CD4-positive, alpha-beta T cell treated with Interleukin-4 for 4 hours (primary cell): ENCODE measurements at places on chromosomes 7 and 10.

DNA sequence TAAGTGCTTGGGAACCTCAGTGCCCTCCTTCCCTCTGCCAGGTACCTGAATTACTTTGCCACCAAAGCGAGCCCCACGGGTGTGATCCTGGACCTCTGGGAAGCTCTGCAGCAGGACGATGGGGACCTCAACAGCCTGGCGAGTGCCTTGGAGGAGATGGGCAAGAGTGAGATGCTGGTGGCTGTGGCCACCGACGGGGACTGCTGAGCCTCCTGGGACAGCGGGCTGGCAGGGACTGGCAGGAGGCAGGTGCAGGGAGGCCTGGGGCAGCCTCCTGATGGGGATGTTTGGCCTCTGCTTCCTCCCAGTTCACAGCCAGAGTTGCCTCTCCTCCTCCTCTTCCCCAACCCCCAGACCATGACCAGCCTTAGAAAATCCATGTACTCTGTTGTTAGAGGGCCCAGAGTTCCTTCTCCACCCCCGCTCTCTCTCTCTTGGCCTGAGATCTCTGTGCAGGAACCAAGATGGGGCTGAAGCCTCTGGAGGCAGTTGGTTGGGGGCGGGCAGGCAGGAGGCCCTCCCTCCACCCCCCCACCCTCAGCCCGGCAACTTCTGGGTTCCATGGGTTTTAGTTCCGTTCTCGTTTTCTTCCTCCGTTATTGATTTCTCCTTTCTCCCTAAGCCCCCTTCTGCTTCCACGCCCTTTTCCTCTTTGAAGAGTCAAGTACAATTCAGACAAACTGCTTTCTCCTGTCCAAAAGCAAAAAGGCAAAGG lies 19.8 kb upstream of the SLC29A3 start:
- DNase-seq = no peak

GRCh38 chr7:133675510-133676218 lies 422.8 kb downstream of the EXOC4 start:
- DNase-seq = no peak

- DNase-seq = no peak
Observed at GRCh38 chr7:91543646-91544045, 279.4 kb downstream of the FZD1 start.

DNA sequence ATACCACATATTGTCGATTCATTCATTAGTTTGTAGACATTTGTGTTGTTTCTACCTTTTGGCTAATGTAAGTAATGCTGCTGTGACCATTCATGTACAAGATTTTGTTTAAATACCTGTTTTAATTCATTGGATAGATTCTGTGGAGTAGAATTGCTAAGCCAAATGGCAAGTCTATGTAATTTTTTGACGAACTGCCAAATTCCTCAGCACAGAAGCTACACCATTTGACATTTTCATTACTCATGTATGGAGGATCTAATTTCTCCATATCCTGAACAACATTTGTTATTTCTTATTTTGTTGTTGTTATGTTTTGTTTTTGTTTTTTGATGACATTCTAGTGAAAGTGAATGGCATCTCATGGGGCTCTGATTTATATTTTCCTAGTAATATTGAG lies 1351.3 kb upstream of the SORCS1 start:
- DNase-seq = no peak

DNA sequence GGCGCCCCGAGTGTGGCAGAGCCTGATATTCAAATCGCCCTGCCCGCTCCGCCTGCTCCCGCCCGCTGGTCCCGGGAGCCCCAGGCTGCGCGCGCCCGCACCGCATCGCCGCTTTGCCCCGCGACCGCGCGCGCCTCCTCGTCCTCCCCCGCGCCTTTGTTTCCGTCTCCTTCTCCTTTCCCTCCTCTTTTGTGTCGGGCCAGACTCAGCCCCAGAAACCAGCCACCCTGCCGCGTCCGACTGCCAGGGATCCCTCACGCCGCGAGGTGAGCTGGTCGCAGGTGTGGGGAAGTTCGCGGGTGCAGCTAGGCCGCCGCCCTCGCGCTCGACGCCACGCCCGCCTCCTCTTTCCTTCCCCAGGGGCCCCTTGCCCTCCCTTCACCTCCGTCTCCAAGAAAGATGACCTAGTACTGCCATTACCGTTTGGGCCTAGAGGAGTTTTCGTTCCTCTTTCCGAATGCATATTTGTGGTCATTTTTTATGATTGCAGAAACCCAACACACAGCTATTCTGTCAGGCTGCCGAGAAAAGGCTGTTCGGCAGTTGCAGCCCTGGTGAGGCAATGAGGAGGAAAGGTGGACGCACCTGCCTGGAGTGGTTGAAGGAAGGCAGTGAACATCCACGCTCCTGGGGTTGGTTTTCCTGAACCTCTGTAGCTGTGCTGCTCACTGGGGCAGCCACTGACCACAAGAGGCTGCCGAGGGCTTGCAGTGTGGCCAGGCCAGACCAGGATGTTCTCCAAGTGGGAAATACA lies 107.3 kb downstream of the SNX10 start:
- DNase-seq = peak; percentile 15

GRCh38 chr7:121002048-121002756 lies 13.7 kb downstream of the CPED1 start:
- DNase-seq = no peak

DNA sequence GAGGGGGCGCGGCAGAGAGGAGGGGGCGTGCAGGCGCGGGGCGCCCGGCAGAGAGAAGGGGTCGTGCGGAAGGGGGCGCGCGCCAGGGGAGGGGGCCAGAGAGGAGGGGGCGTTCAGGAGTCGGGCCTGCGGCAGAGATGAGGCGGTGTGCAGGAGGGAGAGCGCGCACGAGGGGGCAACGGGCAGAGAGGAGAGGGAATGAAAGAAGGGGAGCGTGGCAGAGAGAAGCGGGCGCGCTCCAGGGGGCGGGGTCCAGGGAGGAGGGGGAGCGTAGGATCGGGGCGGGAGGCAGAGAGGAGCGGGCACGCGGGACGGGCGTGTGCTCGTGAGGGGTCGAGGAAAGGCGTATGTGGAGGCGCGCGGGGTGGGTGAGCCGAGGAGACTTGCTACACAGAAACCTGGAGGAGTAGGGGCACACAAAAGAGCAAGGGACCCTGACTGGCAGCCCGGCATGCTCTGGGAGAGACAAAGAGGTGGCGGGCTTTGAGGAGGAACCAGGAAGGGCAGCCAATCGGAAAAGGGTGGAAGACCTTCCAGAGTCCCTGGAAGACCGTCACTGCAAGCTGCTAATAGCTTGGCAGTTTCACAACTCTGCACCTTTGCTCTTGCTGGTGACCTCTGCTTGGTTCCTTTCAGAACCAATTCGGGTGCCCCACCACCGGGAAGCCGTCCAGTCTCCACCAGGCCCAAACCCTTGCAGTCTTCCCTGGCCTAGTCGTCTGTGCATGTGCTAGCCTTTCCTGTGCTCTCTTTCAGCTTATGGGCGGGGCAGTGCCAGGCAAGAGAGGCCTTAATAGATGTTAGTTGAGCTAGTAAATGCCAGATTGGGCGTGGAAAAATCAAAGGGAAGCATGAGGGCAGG lies 639 bp downstream of the DYDC2 start:
- no peak for DNase-seq

- DNase-seq = no peak
Observed at GRCh38 chr7:105055621-105056020, 41.6 kb downstream of the KMT2E start.

DNA sequence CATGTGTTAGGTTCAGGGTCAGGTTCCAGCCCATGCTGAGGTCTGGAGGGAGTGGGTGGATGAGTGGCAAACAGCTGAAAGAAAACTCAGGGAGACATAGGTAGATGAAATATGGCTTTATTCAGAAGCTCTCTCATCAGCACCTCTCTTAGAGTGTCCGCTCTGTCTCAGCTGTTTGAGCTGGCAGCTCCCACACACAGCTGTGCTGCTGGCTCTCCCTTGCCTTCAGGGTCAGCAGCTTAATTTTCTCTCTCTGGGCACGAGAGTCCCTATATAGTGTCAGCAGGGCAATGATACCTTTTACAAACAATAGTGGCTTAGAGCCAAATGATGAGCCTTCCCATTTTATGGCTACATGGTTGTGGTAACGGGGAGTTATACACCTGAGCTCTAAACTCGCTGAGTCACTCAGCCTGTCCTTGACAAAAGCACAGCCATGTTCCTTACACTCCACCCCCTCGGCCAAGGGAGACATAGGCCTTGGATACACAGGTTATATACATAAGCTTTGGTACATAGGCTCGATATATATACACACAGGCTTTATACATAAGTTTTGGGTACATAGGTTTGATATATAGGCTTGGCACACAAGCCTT lies 10.4 kb downstream of the RNF133 start:
- no peak for DNase-seq

DNA sequence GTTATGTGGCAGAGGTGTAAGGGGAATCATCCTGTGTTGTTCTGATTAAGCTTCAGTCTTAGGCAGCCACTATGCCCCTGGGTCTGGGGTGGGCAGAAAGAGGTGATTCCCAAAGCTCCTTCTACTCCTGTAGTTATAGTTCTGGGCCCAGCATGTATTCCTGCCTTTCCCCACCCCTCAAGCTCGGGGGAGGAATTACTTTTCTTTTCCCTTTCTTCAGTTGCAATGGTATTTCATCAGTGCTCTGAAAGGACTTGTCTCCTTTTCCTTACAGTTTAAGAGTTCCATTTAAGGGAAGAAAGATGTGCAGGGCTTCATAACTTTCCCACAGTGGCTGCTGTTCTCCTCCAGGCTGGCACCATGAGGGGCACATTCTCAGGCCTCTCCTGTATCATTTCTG lies 94.2 kb downstream of the MTPAP start:
- DNase-seq = no peak

GRCh38 chr10:57303566-57303965 lies 942.5 kb upstream of the ZWINT start:
- no peak for DNase-seq

- no peak for DNase-seq
Observed at GRCh38 chr10:47179291-47179647, 120.7 kb upstream of the GDF10 start.

DNA sequence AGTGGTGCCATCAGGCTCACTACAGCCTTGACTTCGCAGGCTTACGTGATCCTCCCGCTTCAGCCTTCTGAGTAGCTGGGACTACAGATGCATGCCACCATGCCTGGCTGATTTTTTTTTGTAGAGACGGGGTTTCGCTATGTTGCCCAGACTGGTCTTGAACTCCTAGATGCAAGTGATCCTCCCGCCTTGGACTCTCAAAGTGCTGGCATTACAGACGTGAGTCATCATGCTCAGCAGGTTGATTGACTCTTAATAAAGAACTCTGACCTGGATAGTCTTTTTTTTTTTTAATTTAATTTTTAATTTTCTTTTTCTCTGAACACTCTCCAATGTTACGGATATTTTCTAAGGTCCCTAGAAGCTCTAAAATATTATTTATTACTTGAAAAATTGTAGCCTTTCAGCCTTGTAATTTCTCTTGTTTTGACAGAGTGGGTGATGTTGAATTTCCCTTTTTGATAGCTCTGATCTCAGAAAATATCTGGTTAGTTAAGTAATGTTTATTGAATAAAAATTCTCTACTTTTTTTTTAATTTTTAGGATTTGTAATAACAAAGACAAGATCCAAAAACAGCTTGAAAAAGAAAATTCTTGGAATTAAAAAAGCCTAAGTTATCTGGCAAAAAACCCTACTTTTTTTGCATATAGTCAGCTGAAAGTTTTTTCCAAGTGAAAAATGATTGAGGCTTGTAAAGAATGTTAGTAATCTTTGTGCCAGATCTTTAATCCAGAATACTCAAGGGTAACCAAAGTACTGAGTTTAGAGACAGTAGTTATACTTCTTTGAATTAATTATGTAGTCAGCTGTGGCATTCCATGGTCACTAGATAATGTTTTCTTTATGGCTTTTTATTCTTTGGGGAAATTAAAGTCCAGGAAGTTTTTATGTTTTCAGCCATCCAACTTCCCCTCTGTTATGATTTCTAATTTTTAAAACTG lies 26.7 kb downstream of the TBC1D12 start:
- no peak for DNase-seq

GRCh38 chr7:148590471-148590870 lies at the start of gene C7orf33:
TSS of gene C7orf33 (plus strand) at chr7:148590766. CDS start at chr7:148590926, 160 bp downstream.
- DNase-seq = no peak

GRCh38 chr7:95798401-95798930 lies 26.1 kb downstream of the DYNC1I1 start:
- DNase-seq = no peak

- DNase-seq = no peak
Observed at GRCh38 chr10:63661347-63661746, 140.1 kb downstream of the REEP3 start.

- no peak for DNase-seq
Observed at GRCh38 chr7:79615466-79615865, 162.0 kb upstream of the MAGI2 start.

DNA sequence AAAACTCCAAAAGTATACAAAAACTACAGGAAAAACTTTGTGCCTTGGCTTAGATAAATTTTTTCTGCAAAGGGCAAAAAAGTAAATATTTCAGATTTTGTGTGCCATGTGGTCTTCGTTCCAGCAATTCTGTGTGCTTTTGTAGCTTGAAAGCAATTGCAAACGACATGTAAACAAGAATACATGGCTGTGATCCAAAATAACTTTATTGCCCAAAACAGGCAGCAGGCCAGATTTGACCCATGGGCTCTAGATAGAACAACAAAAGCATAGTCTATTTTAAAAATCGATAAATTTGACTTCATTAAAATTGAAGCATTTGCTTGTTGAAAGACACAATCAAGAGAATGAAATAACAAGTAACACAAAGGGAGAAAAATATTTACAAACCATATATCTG lies 336.6 kb downstream of the HPSE2 start:
- DNase-seq = no peak

DNA sequence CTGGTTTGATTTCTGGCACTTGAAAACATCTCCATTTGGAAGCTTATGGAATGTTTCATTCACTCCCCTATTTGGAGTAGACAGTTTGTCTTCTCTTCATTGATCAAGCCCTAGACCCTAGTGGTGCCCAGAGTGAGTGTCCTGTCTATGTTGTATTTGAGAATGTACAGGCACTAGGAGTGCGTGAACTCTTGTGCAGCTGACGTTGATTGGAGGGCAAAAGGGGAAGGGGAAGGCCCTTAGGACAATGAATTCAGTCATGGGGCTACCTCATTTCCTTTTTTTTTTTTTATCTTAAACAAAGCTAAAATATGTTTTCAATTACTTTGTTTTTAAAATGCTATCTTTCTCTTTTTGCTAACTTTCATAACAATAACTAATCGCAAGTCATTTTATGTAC lies 66.5 kb downstream of the ADD3 start:
- no peak for DNase-seq

DNA sequence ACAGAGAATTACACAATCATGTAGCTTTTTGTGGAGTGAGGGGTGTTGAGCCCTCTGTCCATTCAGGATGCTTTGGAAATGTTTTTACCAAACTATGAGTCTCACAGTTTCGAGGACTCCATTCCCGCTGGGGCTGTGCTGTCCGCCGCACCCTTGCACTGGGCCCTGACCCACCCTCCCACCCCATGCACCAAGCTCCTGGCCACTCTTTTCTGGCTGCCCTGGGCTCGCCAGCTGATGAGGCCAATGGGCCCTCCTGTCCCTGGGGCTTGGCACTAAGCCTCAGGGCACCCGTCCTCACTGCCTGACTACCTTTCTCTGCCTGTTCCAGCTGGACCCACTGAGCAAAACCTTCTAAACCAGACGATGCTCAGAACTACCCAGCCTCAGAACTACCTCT lies 332.1 kb downstream of the PTPRN2 start:
- DNase-seq = no peak
